Occipital lobe (tissue), 3 donors: ENCODE measurements at places on chromosomes 2 and 18. TPM values are rescaled to one million over a fixed set of nuclear protein-coding genes. Genes with fewer than 3 reads are reported as not detected.

The VWC2L gene
- 20.9 TPM for total RNA-seq

- no peak for DNase-seq
These were observed 20.6 kb downstream of the ERMN start for GRCh38 chr2:157304811-157305722.

GRCh38 chr2:230155359-230155758 is 64.4 kb downstream of the SP110 start:
- no peak for DNase-seq

- DNase-seq, result no peak
These were observed 114.1 kb upstream of the PKDCC start for GRCh38 chr2:41933585-41934320.

The SOX11 gene
- 413 TPM for total RNA-seq

The CCDC148 gene
- 25.7 TPM for total RNA-seq

DNA sequence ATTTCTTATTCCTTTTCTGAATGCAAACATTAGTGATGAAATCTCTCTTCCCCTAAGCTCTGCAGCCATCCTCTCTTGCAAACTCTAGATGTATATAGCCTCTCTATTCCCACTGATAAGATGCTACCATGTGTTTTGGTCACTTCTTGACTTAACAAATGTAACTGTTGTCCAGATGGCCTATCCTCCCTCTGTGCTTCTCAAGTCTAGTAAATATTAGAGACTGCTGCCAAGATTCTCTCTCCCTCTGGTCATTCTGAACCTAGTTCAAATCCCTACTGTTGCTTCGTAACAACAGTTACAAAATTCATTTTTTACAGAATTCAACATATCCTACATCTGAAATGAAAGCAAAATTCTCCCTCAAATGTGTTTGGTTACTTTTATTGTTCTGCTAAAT is 156.6 kb downstream of the TXNL1 start:
- no peak for DNase-seq

DNA sequence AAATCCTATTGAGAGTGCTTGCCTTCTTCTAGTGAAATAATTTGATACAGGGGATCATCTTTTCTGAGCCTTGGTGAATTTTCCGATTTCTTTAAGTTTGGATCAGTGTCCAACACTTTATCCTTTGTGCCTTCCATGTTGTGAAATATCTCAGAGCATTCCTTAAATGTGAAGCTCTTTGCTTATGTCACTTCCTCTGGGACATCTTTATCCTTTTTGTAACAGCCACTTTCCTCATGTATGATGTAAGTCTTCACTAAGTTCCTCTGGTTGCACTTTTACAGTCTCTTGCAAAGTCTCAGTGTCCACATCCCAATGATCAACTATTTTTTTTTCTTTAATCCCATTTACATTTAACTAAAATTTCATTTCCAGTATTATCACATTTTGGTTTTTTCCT is 254.2 kb downstream of the EN1 start:
- no peak for DNase-seq

The SH2D6 gene
- 0.47 TPM for total RNA-seq

DNA sequence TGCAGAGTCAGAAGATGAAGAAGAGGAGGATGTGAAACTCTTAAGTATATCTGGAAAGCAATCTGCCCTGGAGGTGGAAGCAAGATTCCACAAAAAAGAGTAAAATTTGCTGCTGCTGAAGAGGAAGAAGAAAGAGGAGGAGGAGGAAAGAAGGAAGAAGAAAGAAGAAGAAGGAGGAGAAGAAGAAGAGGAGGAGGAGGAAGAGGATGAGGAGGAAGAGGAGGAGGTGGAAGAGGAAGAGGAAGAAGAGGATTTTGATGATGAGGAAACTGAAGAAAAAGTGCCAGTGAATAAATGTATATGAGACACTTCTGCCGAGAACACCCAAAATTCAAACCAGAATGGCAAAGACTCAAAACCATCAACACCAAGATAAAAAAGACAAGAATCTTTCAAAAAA is 20.9 kb upstream of the TAF4B start:
- no peak for DNase-seq

GRCh38 chr2:24985511-24985910 is 13.8 kb upstream of the DNAJC27 start:
- DNase-seq, result no peak

DNA sequence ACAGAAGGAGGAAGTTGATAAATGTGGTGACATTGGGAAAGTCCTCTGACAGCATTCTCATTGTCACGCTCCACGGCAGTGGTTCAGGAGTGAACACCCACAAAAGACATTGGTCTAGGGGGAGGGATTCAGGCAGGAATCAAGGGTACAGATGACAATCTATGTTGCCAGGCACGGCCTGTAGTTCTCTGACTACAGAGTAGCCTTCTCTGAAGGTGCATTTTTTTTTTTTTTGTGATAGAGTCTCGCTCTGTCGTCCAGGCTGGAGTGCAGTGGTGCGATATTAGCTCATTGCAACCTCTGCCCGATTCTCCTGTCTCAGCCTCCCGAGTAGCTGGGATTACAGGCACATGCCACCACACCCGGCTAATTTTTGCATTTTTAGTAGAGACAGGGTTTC is 7.4 kb upstream of the MOB1A start:
- DNase-seq, result no peak

The RASGRP3 gene
- total RNA-seq, result 11.1 TPM

The RAB17 gene
- 0.16 TPM for total RNA-seq

- no peak for DNase-seq
These were observed 132.3 kb upstream of the DLX2 start for GRCh38 chr2:172234716-172235691.

DNA sequence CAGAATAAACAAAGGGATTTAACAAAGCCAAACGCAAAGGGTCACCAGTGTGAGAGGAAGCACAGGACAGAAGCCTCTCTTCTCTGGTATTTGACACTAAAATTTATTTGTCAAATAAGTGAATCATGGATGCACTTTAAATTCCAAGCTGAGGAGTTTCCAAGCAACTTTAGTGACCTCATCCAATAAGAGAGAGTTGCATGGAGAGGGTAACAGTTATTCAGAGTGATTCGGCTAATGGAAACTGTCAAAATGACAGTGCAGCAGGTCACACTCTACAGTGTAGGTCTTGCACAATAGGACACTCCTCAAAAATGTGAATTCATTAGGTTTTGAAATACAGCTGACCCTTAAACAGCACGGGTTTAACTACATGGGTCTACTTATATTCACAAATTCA is 103.9 kb upstream of the ACVR1C start:
- DNase-seq, result no peak

- DNase-seq, result no peak
These were observed 262.7 kb upstream of the SPOPL start for GRCh38 chr2:138238908-138239307.

- DNase-seq, result no peak
These were observed 42.8 kb upstream of the KLF11 start for GRCh38 chr2:10000541-10000940.

GRCh38 chr18:23121133-23121532 is 14.2 kb upstream of the CABLES1 start:
- DNase-seq, result no peak

DNA sequence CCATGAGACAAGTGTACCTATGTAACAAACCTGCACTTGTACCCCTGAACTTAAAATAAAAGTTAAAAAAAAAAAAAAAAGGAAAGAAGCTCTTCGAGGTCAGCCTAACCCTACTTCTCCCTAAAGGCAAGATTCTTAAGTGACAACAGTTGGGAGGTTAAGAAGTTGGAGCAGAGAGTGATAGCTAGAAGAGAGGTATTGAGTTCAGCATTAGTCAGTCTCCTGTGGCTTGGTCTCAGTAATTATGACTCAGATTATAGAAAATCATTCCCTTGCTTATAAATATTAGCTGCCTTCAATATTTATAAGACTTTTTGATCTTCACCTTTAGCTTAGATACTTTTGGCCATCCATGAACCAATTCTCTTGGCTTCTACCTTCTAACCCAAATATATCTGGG is 926.8 kb upstream of the SLC39A10 start:
- DNase-seq, result no peak

GRCh38 chr2:219541611-219542180 is 1.9 kb downstream of the CHPF start:
- peak; percentile 42 for DNase-seq

DNA sequence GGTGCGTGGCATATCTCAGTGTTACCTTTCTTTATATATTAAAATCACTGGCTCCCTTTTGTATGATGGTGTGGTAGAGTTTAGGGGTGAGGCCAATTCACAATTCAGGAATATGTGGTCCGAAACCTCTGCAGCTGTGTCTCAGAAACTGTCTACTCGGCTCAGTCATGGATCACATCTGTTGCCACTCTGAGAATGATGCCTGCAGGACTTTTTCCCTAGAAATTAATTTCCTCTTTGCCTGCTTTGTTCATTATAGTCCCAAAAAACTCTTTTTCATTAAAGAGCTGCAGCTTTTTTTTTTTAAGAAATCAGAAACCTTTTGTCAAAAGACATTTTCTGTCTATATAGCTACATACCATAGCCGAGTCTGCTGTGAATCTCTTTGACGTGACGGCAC is 104.9 kb upstream of the NFATC1 start:
- DNase-seq, result no peak

- DNase-seq, result peak; percentile 36
These were observed 142.1 kb downstream of the MYT1L start for GRCh38 chr2:2188941-2189340.

- DNase-seq, result no peak
These were observed 147.0 kb upstream of the KLHL14 start for GRCh38 chr18:32919799-32920198.

GRCh38 chr18:75349668-75350511 is 77.6 kb downstream of the SMIM21 start:
- DNase-seq, result no peak
